Activated CD8-positive, alpha-beta memory T cell treated with anti-CD3 and anti-CD28 coated beads for 48 hours (primary cell): ENCODE measurements at places on chromosomes 16 and 17.

DNA sequence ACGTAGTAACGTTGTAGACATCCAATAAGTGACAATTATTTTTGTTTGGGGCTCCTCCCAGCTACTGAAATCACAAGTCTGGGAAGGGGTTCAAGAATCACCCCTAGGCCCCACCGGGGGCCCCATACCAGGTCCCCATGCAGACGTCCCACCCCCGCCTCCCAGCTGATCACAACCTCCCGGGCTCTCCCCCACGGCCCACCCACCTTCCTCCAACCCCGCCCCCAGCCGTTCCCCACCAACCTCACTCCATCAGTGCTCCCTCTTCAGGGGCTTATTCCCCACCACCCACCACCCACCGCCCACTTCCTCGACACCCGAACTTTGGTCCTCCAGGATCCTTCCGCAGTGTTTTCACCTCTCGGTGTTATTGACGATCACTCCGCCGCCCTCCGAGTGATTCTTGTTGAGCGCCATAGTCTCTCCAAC lies 240 bp downstream of the WBP2 start:
- no peak for DNase-seq

DNA sequence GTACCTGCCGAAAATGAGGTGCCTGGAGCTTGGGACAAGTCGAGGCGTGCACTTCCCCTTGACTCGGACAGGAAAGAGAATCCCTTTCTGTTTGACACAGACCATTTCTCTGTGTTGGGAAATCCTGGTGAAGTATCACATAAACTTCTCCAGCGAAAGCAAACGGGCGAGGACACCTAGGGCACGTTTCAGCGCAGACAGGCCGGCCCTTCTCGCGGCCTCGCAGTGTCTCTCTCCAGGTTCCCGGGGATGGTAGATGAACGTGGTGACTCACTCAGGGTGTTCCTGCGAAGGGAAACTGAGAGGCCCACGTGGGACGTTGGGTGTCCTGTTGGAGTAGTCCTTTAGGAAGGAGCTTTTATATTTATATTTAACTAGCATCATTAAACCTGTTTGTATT lies 36.3 kb upstream of the ZNF750 start:
- no peak for DNase-seq

DNA sequence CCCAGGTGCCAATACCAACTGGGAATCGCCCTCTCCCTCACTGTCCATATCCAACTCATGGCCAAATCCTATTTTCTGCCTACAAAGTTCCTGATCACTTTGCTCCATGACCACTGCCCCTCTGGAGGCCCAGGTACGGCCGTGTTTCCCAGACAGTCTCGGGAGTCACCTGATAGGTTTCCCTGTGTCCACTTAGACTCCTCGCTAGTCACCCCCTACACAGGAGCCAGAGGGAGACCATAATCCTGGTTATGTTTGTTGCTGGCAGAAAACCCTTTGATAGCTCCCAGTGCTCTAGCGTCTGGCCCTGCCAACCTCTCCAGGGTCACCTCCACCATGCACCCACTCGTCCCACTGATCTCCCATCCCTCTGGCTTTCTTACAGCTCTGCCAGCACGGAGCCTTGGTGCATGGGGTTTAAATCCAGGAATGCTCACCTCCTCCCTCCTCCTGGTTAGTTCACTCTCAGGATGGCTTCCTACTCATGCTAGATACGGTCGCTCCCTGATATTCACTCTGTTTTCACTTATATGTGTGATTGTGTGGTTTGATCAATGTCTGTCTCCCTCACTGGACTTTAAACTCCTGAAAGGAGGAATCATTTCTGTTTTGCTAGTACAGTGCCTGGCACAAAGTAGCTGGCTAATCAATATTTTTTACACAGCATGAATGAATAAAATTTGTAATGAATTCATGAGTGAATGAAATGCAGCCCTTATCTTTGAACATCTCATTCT lies 7.5 kb upstream of the CALB2 start:
- no peak for DNase-seq

DNA sequence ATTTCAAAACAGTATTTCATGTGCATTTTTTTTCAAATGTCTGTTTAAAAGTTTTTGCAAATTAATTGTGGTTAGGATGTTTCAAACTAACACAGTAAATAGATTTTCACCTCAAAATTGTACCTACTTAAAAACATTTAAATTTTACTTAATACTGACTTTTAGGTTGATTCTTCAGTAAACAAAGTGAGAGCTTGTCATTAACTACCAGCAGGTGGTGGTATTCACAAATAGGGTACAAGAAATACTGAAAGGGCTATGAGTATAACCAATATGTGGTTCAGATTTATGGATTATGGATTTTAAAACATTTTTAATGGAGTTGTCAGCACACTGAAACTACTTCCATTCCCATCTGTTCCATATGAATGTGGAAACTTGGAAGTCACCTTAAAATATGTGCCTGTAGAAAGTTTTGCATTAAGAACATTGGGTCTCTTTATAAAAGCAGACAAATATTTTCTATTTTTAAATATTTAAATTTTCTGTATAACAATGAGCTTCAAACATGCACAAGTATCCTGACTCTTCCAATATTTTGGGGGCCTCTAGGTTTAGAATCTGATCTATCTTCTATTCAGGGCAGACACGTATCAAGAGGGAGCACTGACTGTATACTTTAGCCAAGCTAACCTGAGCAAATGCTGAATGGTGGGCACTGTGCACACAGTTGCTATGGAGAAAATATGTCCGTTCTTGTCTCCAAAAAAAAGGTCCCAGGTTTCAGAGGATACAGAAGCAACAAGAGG lies 155.6 kb downstream of the SNX11 start:
- no peak for DNase-seq

DNA sequence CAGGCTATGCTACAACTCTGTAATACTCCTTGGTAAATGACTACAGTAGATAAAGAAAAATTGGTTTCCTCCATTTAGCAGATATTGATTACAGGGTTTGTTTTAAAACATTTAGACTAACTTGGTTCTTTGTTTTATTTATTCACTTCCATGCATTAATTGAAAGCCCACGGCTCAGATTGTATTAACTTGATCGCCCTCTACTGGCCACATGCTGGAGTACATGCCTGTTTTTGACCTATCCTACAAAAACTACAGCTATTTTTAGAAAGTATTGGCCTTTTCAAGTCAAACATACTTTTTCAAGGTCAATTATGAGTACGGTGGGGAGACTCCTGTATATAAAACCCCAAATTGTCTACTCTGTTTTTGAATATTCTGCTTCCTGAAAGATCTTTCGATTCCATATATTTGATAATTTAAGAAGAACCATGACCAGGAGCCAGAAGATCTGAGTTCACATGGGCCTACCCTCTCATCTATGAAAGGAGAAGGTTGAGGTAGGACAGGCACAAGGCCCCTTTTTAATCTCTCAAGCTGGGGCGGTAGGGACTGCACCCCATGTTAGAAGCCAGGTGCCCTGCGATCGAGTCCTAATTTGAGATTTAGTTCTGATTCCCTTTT lies 51.8 kb downstream of the CA10 start:
- DNase-seq, result no peak

- no peak for DNase-seq
These were observed 4.9 kb downstream of the MT3 start for GRCh38 chr16:56594292-56594619.
